ENCODE measurements at places on chromosomes 1 and 21. TPM values are rescaled to one million over a fixed set of nuclear protein-coding genes. Genes with fewer than 3 reads are reported as not detected.
A peak's percentile ranks its signal among the peaks of the same experiment; 100 is the strongest.

The LMX1A gene
- total RNA-seq = not detected

The LHX4 gene
- total RNA-seq = 2.5 TPM

The PPOX gene
- total RNA-seq = 26.5 TPM

The ICOSLG gene
- total RNA-seq = 2.2 TPM

The FYB2 gene
- not detected for total RNA-seq

The FAM151A gene
- total RNA-seq = 0.10 TPM

The AADACL3 gene
- 1.5 TPM for total RNA-seq

The FCRL1 gene
- not detected for total RNA-seq

The VWA1 gene
- total RNA-seq = 21.9 TPM

- no peaks in the 10 kb centered on the region for H3K27me3 ChIP-seq
- H3K4me1 ChIP-seq = peaks cover 33% of the 10 kb centered on the region
- peak within 1 kb of the TSS; percentile 59 for H3K27ac ChIP-seq
- H3K36me3 ChIP-seq = peaks cover 13% of the 10 kb centered on the region
These were observed at the start of the genes FBXO2 and FBXO44 for GRCh38 chr1:11654137-11654938. Gene FBXO2 (minus strand): TSS chr1:11654429. CDS start chr1:11654340, 89 bp downstream. Gene FBXO44 (plus strand): TSS chr1:11654877. CDS start chr1:11655836, 959 bp downstream.

DNA sequence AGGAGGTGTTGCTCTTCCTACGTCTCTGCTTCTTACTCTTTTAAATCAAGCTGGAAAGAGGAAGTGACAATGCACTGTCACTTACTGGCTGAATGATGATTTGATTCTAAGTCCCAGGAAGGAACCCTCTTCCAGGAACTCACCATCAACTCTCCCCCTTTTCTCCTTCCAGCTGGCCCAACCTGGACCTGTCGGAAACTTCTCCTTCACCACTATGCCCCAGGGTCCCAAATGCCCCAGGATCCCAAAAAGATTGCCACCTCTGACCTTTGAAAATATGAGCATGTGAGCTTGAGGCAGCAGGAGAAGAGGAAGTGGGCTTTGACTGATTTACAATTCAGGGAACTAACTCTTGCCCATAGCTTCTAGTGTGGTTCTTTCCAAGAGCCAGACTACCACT, 5.3 kb upstream of the ADAMTS5 start:
- H3K27ac ChIP-seq = no peak overlapping the region
- H3K27me3 ChIP-seq = peaks cover 33% of the 10 kb centered on the region
- H3K4me3 ChIP-seq = no peak overlapping the region
- H3K4me1 ChIP-seq = no peaks in the 10 kb centered on the region
- no peaks in the 10 kb centered on the region for H3K36me3 ChIP-seq

DNA sequence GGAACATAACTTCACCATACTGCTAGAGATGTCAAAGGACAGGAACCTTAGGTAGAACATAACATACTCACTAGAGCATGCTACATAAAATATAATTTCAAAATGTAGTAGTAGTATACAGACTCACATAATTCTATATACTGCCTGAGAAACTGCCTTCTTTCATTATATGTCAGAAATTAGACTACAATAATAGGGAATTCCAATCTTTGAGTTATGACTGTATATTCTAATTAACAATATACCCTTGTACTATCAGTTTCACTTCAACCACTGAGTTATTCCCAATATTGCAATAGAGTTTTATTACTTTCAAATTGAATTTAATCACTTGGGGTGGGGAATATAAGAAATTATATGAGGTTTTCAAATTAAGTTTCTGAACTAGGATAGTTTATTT, 44.0 kb downstream of the OMA1 start:
- H3K36me3 ChIP-seq = no peaks in the 10 kb centered on the region
- no peak overlapping the region for H3K4me3 ChIP-seq
- no peak for DNase-seq
- no peak overlapping the region for H3K27ac ChIP-seq

- H3K4me1 ChIP-seq = no peaks in the 10 kb centered on the region
- no peaks in the 10 kb centered on the region for H3K27me3 ChIP-seq
- no peak overlapping the region for H3K27ac ChIP-seq
- no peak overlapping the region for H3K4me3 ChIP-seq
These were observed 45.7 kb upstream of the FMN2 start for GRCh38 chr1:240046000-240046399.

DNA sequence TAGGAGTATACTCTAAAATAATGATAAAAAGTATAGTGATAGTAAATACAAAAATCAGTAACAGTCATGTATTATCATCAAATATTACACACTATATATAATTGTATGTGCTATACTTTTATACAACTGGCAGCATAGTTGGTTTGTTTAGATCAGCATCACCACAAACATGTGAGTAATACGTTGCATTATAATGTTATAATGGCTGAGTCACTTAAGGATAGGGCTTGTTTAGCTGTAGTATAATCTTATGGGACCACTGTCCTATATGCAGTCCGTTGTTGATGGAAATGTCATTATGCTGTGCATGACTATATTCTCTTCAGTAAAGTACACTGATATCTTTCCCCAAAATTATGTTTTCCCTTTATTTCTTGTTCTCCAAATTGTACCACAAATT, 92.8 kb downstream of the LYPLAL1 start:
- no peaks in the 10 kb centered on the region for H3K36me3 ChIP-seq
- no peak overlapping the region for H3K4me3 ChIP-seq
- DNase-seq = no peak
- H3K4me1 ChIP-seq = peaks cover 14% of the 10 kb centered on the region

DNA sequence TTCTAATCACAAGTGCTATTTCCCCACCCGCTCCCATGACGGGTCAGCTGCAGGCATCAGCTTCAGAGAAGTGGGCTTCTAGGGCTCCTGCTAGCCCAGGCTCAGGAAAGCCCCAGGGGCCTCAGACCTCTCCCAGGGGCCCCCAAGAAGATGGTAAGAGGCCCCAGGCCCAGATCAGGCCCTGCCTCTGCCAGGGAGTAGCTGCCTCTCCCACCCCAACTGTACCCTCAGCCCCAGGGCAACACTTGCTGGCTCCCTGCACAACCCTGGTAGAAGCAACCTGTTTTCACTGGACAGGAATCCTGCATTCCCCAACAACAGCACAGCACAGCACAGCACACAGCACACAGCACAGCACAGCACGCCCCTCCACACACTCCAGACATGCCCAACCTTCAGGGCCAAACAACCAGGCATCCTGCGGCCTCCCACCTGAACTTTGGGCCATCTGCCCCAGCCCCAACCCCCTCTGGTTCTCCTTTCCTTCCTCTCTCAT, 6.5 kb downstream of the BLACAT1 start:
- peaks cover 81% of the 10 kb centered on the region for H3K4me1 ChIP-seq
- no peak overlapping the region for H3K27ac ChIP-seq
- peak overlapping the region; percentile 53 for H3K4me3 ChIP-seq
- peaks cover 37% of the 10 kb centered on the region for H3K27me3 ChIP-seq
- no peaks in the 10 kb centered on the region for H3K36me3 ChIP-seq

DNA sequence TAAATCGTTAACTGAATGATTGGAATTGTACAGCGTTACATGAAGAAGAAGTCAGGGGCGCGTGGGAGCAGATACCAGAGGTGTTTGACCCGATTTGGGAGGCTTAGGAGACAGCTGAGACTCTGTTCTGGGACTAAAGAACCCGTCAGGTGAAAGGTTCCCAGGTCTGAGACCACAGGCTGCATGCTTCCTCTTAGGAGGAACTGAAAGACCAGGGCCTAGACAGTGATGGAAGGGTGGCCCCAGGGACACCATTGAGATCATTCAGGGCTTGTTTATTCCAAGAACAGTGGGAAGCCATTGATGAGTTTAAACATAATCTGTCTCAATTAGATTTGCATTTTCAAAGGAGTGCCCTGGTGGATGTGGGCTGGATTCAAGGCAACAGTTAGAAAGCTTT, 904 bp downstream of the KLF17 start:
- H3K4me1 ChIP-seq = peaks cover 6% of the 10 kb centered on the region
- peak; percentile 12 for DNase-seq
- no peaks in the 10 kb centered on the region for H3K27me3 ChIP-seq
- H3K4me3 ChIP-seq = no peak overlapping the region
- no peaks in the 10 kb centered on the region for H3K36me3 ChIP-seq

GRCh38 chr1:193443886-193444285, 257.5 kb upstream of the B3GALT2 start:
- DNase-seq = no peak
- no peaks in the 10 kb centered on the region for H3K27me3 ChIP-seq
- no peaks in the 10 kb centered on the region for H3K36me3 ChIP-seq
- H3K4me3 ChIP-seq = no peak overlapping the region
- H3K4me1 ChIP-seq = no peaks in the 10 kb centered on the region

- no peaks in the 10 kb centered on the region for H3K36me3 ChIP-seq
- H3K4me3 ChIP-seq = no peak overlapping the region
- no peak for DNase-seq
These were observed 7.0 kb downstream of the PPFIA4 start for GRCh38 chr1:203033287-203033686.

DNA sequence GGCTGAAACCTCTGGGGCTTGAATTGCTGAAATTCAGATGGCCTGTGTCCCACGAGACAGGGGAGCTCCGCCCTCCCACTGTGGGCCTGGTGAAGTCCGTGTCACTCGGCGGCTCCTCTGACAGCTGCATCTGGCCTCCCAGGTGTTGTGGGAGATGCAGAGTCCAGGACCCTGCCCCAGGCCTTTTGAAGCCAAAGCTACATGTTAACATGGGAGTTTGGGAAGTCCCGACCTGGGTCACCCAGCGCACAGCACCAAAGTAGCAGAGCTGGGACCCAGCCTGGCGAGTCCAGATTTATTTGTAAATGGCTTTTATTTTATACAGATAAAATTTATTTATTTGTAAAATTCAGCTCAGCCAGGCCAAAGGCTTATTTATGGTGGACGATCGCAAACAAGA, 28.9 kb downstream of the SLC37A1 start:
- no peaks in the 10 kb centered on the region for H3K4me1 ChIP-seq
- peaks cover 3% of the 10 kb centered on the region for H3K36me3 ChIP-seq
- H3K27ac ChIP-seq = no peak overlapping the region
- no peak overlapping the region for H3K4me3 ChIP-seq
- DNase-seq = no peak
- no peaks in the 10 kb centered on the region for H3K27me3 ChIP-seq

DNA sequence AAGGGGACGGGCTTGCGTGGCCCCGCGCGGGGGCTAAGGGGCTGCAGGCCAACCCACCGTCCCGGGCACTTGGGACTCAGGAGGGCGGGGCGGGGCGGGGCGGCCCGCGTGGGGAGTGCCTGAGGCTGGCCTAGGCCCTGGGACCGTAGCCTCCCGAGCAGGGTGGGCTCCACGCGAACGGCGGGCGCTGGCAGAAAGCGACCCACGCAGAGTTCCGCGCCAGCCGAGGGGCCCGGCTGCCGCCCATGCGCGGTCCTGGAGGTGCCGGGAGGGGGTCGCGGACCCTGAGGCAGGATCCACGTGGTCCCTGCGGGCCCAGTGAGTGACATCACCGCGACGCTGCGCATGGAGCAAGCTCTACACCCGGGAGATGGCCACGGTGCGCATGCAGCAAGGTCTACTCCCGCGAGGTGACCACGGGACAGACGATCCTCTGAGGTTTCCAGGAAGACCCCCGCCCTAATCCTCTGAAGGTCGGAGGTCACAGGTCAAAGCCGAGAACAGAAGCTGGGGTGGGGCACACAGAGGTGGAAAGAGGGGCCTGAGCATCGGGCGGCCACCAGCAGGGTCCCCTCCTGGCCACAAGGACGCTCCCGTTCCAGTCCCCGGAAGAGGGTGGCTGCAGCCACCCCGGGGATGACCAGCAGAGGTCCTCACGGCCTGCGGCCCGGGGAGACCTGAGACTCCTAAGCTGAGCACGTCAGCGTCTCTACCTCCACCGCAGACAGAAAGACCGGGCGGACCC, 13.5 kb upstream of the SLC19A1 start:
- H3K27ac ChIP-seq = no peak overlapping the region
- peaks cover 11% of the 10 kb centered on the region for H3K4me1 ChIP-seq

GRCh38 chr1:109493227-109493626, 667 bp upstream of the CYB561D1 start:
- H3K27ac ChIP-seq = 0 out of 2 replicates have a peak overlapping the region, but pooled peaks have one; percentile 36
- H3K27me3 ChIP-seq = no peaks in the 10 kb centered on the region
- H3K36me3 ChIP-seq = no peaks in the 10 kb centered on the region
- DNase-seq = no peak
- H3K4me3 ChIP-seq = peak overlapping the region; percentile 95

DNA sequence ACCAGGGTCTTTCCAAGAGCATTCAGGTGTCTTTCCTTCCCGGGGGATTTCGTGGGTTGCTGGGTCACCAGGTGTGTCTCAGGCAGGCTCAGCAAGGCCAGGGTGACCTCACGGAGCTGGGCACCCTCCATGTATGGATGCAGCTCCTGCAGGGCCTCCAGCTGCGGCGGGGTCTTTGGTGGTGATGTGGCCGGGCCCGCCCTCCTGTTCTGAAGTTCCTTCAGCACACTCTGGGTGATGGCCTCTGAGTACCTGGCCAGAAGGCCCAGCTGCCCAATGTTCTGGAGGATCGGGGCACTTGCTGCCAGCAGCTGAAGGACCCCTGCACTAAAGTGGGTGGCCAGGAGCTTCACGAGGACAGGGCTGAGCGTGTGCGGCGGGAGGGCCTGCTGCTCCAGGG, 45.5 kb downstream of the URB1 start:
- no peak for DNase-seq
- no peaks in the 10 kb centered on the region for H3K27me3 ChIP-seq
- H3K27ac ChIP-seq = no peak overlapping the region
- no peak overlapping the region for H3K4me3 ChIP-seq
- no peaks in the 10 kb centered on the region for H3K4me1 ChIP-seq
- H3K36me3 ChIP-seq = peaks cover 68% of the 10 kb centered on the region

DNA sequence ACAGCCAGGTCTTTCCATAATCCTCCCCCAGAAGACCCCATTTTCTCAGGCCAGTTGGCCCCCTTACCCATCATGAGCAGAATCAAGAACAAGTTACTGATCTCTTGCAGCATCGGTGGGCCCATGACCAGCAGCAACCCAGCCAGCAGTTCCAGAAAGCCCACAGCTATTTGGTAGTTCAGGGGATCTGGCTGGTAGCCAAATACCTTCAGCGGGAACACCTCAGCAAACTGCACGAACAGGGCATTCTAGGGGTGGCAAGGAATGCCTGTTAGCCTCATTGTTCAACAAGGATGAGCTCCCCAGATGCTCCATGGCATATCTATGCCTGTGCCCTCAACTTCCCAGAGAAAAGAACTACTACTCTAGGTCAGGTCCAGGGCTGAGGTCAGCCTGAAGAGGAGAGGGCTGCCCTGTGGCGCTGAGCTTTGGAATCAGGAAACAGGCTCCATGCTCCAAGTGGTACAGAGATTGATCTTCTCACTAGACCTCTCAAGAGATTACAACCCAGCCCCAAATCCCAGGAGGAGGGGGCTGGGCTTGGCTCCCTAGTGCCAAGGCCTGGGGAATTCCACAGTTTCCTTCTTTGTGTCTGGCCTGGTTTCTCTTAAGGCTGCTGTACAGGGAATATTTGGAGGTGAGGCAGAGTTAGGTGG, 1.3 kb downstream of the TMEM35B start:
- H3K36me3 ChIP-seq = no peaks in the 10 kb centered on the region
- no peak overlapping the region for H3K27ac ChIP-seq
- H3K4me1 ChIP-seq = peaks cover 9% of the 10 kb centered on the region
- no peak for DNase-seq

- H3K4me3 ChIP-seq = no peak overlapping the region
- H3K27ac ChIP-seq = no peak overlapping the region
- H3K36me3 ChIP-seq = no peaks in the 10 kb centered on the region
- peak; percentile 54 for DNase-seq
- no peaks in the 10 kb centered on the region for H3K4me1 ChIP-seq
- no peaks in the 10 kb centered on the region for H3K27me3 ChIP-seq
These were observed 49.7 kb upstream of the IFI44L start for GRCh38 chr1:78570539-78570938.

Data from GM23338 (cell line).